ENCODE measurements at places on chromosomes 1 and 21.

DNA sequence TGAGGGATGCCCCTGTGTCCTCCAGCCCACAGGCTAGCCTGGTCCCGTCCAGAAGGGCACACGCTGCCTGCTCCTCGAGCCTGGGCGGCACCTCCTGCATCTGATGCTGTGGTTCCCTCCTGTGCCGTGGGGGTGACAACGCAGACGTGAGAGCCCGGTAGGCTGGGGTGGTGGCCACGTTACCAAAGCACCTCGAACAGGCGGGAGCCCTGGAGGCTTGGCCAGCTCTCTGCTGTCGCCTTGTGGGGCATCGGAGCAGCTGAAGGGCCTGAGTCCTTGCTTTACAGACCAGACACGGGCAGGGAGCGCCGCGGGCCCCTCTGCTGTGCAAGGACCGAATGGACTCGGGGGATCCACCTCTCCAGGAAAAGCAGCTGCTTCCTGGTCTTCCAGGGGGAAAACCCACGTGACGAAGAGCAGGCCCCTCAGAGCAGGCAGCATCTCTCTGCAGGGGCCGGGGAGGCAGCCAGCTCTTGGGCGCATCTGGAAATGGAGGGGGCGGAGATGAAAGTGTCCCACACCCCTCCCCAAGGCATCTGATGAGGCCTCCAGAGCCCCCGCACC lies 133.3 kb downstream of the NPHP4 start:
- DNase-seq = no peak

GRCh38 chr1:182784556-182785171 lies 4.9 kb upstream of the NPL start:
- no peak for DNase-seq

GRCh38 chr1:172145656-172146055 lies 274.8 kb upstream of the C1orf105 start:
- no peak for DNase-seq

GRCh38 chr1:180534214-180534613 lies 24.6 kb upstream of the OVAAL start:
- DNase-seq = no peak

GRCh38 chr1:202505356-202505755 lies 156.9 kb downstream of the PPP1R12B start:
- no peak for DNase-seq
